ENCODE measurements at places on chromosomes 6 and 20. TPM values are rescaled to one million over a fixed set of nuclear protein-coding genes. Genes with fewer than 3 reads are reported as not detected.

GRCh38 chr6:104954190-104954797 is 2.6 kb upstream of the LIN28B start:
- H3K4me1 ChIP-seq: no peaks in the 10 kb centered on the region
- DNase-seq: no peak
- H3K4me3 ChIP-seq: no peak overlapping the region
- no peak overlapping the region for H3K27ac ChIP-seq

- H3K4me1 ChIP-seq: no peaks in the 10 kb centered on the region
- no peak for DNase-seq
- H3K27ac ChIP-seq: no peak overlapping the region
- no peak overlapping the region for H3K4me3 ChIP-seq
These were observed 11.7 kb upstream of the GOPC start for GRCh38 chr6:117613920-117614560.

GRCh38 chr20:17928633-17929311 is 39.8 kb downstream of the SNX5 start:
- DNase-seq: no peak
- H3K27me3 ChIP-seq: peaks cover 4% of the 10 kb centered on the region
- no peak overlapping the region for H3K4me3 ChIP-seq

Gene GPX5
- total RNA-seq: not detected

Gene TAF8
- 13.9 TPM for total RNA-seq

Gene SLC35D3
- not detected for total RNA-seq
